ENCODE measurements at places on chromosomes 6 and 20.

DNA sequence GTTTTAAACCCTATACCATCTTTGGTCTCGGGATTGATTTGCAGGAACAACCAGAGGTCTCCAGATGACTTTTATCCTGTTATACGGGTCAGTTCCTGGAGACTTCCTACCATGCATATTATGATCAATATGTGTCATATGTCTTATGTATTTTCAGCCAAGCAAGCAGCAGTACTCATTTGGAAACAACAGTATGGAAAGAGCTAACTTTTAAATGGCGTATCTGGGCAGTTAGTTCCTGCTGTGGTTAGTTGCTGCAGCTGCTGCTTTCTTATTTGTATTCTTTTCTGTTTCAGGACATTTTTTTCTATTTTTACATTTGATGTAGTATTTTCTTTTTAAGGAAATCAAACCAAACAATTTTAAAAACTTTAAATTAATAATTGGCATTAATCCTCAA lies 207.5 kb downstream of the MANEA start:
- no peak for DNase-seq

GRCh38 chr6:88142297-88142668 lies 23.9 kb downstream of the CNR1 start:
- DNase-seq = no peak

- DNase-seq = no peak
Measured at GRCh38 chr20:11769825-11770224, 147.9 kb upstream of the BTBD3 start.

GRCh38 chr6:34957231-34957783 lies 68.3 kb downstream of the ANKS1A start:
- no peak for DNase-seq

GRCh38 chr20:24823176-24823784 lies 125.8 kb upstream of the CST7 start:
- DNase-seq = no peak

DNA sequence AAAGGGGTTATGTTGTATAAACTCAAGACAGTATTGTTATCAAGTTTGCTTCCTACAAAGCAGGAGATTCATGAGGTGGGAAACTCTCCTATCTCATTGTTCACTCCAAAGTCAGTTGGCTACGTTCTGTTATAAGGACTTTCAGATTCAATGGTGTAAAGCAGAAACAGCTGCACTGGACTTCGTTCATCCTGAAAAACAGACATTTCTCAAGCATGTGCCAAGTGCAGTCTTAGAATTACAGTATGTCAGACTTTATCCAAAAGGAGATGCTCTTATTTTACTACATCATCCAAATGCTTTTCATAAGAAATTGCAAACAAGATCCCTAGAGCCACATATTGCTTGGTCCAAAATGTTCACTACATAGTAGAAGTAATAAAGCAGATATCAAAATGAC lies 14.9 kb downstream of the COL21A1 start:
- DNase-seq = no peak
